ENCODE measurements at places on chromosomes 16 and 17. TPM values are rescaled to one million over a fixed set of nuclear protein-coding genes. Genes with fewer than 3 reads are reported as not detected.
A peak's percentile ranks its signal among the peaks of the same experiment; 100 is the strongest.

Gene APOBR
- total RNA-seq, result 0.21 TPM

Gene ABCA9
- total RNA-seq, result 3.2 TPM

Gene WSCD1
- 0.17 TPM for total RNA-seq

Gene ATP5PD
- 379 TPM for total RNA-seq

Gene MFAP4
- total RNA-seq, result 65.4 TPM

Gene TP53TG3C
- not detected for total RNA-seq

Gene PPY
- total RNA-seq, result 4.0 TPM

Gene ATAD5
- 11.7 TPM for total RNA-seq

Gene DLX3
- 0.09 TPM for total RNA-seq

Gene BAHCC1
- total RNA-seq, result 19.1 TPM

Gene PRDM7
- not detected for total RNA-seq

DNA sequence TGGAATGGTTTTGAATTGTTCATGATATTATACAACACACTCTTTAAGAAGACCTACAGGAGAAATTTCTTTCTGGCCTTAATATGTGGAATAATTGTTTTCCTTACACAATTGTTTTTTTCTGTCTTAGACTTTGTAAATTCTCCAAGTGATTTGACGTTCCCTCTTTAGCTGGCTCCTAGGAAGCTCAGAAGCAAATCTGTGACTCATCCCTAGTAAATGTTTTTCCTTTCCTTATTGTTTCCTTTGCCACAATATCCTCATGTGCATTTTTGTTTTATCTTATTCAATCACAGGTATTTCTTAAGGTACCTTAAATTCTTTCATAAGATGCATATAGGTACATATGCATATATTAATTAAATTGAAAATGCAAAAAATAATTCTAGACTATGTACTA, 13.5 kb downstream of the KIAA0753 start:
- no peak for ATAC-seq

- no peak for ATAC-seq
Measured at GRCh38 chr17:57268181-57268580, 11.9 kb downstream of the MSI2 start.

GRCh38 chr17:1421470-1421869, 21.4 kb upstream of the YWHAE start:
- ATAC-seq, result no peak

- no peak for ATAC-seq
Measured at GRCh38 chr16:88102597-88102996, 151.4 kb downstream of the BANP start.

DNA sequence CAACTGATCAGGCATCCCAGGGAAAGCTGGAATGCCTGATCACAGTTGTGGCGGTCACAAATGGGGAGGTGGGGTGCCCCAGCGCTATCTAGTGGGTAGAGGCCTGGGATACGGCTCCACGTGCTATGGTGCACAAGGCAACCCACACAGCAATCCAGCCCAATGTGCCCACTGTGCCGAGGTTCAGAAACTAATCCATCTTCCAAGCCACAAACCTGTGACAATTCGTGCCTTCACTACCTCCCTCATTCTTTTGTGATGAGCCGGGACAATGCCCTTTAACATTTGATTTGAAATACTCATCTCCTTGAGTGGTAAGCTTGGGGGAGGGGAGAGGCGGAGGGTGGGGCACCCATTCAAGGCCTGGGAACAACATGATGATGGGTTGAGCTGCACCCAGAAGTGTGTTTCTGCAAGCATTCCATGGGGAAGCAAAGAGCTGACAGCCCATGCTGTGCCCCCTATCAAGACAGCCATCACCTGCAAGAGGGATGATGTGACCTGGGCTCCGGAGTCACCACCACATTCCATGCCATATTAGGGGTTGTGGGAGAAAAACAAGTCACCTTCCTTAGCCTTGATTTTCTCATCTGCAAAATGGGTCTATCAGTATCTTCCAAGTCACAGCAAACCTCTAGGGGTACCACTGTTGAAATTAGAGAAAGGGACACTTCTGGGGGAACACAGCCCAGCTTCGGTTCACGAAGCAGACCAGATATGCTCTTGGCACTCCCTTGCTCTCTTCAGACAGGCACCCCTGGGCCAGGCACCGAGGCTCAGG, 3.7 kb downstream of the ELOB start:
- ATAC-seq, result no peak

GRCh38 chr17:67221062-67221998, 23.7 kb downstream of the HELZ start:
- peak; percentile 55 for ATAC-seq

DNA sequence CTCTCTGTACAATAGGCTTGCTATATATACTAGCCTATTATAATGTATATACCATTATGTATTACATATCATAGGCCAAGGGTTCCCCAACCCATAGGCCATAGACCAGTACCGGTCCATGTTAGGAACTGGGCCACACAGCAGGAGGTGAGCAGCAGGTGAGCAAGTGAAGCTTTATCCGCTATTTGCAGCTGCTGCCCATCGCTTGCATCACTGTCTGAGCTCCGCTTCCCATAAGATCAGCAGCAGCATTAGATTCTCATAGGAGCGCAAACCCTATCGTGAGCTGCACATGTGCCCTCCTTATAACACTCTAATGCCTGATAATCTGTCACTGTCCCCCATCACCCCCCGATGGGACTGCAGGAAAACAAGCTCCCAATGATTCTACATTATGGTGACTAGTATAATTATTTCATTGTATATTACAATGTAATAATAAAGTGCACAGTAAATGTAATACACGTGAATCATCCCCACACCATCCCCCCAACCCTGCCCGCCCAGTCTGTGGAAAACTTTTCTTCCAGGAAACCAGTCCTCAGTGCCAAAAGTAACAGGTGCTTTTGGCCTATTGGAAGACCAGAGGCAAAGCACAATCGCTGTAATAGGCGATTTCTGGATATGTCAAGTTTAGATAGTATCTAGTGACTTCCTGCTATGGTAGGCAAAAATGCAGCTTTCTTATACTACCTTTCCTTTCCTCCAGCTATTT, 84.1 kb downstream of the MYH11 start:
- ATAC-seq, result no peak

DNA sequence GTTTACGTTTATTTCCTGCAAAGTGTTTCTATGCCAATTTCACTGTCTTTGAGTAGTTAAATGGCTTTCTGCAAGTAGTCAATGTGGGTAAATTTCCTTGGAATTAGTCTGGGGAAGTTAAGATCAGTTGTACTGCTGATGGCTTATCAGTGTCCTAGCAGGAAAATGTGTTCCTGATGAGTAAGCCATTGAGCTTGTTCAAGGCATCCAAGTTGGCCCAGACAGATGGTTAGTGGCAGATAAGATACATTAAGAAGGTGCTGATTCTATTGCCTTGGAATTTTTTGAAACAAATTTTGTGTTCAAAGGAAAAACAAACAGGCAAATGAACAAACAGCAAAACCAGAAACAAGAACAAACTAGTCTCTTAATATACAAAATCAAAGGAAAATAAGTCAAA, 258.4 kb downstream of the MAP2K6 start:
- no peak for ATAC-seq

GRCh38 chr17:64611369-64611768, 50.7 kb downstream of the SMURF2 start:
- no peak for ATAC-seq

DNA sequence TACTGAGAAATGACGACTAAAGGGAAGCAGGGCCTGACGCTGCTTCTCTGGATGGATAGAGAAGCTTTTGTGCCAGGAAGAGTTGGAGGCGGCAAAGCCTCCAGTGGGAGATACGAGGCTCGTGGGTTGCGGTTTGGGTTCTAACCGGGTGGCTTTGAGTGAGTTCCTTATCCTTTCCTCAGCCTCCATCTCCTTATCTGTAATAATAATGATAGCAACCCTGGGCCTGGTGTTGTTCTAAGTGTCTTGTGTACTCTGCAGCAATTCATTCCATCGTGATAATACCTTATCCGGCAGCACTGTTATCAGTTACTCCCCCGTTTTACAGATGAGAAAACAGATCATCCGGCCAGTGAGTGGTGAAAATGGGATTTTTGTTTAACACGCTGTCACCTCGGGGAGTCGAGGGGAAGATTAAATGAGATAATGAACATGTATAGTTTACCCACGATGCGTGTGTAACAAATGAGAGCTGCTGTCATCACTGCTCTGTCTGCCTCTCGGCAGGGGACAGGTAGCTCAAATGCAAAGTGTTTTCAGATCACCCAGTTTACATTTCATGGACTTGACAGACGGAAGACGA, 52.0 kb upstream of the LHX1 start:
- no peak for ATAC-seq

DNA sequence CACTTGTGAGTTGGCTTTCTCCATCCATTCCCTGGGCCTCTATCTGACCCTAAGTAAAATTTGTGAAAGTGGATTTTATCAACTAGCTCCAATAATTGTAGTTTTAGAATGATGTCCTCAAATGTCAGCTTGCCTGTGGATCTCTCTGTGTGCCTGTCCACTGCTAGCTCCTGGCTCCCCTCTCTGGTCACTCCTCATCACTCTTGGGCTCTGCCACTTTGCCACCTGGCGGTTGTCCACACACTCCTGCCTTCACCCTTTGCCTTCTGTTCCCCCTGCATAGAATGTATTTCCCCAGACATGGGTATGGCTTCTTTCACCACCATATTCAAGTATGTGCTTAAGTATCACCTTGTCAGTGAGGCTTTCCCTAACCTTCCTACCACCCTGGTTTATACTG, 19.8 kb downstream of the ANKFN1 start:
- ATAC-seq, result no peak

DNA sequence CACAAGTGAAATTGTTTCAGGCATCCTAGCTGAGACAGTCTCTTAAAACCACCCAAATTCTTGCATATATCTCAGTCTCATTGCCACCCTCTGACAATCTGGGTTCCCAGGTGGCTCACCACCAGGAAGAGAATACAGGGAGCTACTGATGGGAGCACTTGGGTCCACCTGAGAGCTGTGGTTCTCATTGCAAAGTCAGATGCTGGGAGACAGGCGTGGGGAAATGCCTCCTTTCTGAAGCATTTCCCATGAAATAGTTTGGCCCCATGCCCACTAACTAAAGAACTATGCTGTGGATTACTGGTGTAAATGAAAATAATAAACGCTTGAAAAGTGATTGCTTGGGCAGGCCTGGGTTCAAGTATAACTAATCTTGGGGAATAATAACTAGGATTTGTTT, 70.3 kb downstream of the CMC2 start:
- ATAC-seq, result no peak

- ATAC-seq, result peak; percentile 7
Measured at GRCh38 chr17:80204626-80205468, 15.3 kb downstream of the SGSH start.

GRCh38 chr16:81527477-81528178, 83.0 kb downstream of the CMIP start:
- ATAC-seq, result no peak

- ATAC-seq, result no peak
Measured at GRCh38 chr17:39122991-39123390, 28.4 kb downstream of the PLXDC1 start.

- no peak for ATAC-seq
Measured at GRCh38 chr17:62876673-62877405, 68.7 kb upstream of the MARCHF10 start.

DNA sequence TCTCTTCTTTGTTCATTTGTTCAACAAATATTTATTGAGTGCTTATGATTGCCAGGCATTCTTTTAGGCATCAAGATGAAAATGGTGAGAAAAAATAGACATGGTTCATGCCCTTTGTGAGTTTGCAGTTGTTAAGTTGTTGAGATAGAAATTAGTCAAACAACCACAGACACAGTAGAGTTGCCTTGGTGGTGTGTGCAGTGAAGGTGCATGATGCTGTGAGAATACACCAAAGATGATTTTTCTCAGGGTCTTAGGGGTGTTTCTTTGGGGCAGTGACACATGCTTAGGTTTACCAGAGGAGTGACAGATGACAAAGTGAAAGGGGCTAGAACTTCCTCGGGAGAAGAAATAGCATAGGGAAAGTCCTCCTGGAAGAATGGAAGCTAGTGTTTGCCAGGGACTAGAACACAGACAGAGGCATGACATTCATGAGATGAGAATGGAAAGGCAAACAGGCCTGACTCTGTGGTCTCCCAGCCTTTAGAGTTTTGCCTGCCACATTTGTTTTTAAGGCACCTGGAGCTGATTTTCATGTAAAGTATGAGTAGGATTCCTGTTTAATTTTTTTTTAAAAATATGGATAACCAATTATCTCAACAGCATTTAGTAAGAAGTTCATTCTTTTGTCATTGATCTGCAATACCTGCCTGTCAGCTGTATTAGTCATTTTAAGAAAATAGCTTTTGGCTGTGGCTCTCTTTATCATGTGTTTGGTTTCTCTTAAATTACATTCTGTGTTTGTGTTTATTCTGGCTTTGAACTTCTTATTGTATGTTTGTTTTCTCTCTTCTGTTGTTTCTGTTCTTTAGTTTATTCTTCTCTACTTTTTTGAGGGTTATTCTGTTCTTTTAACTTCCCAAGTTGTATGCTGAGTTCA, 36.6 kb downstream of the CYLD start:
- no peak for ATAC-seq

DNA sequence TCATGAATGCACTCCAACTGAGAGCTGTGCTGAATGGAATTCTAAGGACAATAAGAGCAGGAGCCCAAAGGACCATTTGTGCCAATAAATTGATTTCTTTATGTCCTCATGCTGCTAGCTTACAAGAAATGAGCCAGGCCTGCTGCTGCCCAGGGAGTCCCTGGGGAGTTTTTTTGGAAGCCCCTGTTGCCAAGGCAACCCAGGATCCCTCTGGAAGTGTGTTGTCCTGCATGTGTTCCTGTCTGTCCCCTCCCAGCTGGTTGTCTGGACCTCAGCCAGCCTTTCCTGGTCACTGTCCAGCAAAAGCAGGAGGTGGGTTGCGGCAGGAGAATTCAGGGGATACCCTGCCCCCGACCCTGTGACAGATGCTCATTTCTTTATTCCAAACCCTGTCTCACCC, 51.0 kb upstream of the GPRC5B start:
- peak; percentile 71 for ATAC-seq

DNA sequence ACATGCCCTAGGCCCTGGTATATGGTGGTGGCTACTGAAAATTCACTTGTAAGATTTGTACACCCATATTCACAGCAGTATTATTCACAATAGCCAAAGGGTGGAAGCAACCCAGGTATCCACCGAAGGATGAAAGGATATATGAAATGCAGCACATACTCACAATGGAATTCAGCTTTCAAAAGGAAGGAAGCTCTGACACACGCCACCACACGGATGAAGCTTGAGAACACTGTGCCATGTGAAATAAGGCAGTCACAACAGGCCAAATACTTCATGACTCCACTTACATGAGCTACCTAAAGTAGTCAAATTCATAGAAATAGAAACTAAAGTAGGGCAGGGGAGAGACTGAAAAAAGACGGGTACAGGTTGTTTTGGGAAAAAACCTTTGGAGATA, 2.9 kb downstream of the XPO6 start:
- no peak for ATAC-seq

DNA sequence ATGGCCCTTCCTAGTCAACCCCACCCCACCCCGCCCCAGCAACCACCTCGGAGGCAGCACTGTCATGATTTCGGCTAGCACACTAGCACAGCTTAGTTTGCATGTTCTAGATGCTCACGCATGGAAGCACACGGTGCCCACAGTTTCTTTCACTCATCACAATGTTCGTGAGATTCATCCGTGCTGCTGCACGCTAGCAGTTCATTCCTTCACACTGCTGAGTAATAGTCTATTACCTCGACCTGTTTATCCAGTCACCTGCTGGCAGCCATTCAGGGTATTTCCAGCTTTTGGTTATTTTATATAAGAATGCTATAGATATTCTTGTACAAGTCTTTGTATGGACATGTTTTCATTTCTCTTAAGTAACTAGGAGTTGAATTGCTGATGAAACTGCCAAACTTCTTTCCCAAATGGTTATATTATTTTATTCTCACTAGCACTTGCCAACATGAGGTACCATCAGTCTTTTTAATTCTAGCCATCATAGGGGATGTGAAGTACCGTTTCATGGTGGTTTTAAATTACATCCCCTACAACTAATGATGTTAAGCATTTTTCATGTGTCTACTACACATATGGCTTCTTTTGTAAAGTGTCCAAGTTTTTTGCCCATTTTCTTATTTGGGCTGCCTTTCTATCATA, 75.7 kb downstream of the CYTH1 start:
- no peak for ATAC-seq

Data from motor neuron (in vitro differentiated cells).